ENCODE measurements at places on chromosomes 5 and 9.

DNA sequence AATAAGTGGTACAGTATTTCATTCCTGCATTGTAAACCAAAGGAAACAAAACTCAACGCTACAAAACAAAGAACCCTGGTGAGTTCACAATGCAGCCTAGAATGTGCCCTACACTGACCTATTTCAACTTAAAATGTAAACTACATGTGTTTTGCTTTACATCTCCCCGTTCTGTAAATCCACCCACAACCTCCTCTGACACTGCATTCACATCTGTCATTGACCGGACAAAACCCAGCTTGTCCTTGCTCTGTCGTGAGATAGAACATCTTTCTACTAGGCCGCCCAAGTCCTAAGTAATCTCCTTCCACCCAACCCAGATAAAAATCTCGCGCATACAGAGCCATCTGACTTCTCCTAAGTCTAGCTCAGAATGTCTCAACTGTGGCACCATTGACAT lies 6.1 kb upstream of the VLDLR start:
- DNase-seq, result no peak

GRCh38 chr5:98765815-98766214 lies 7.6 kb upstream of the RGMB start:
- no peak for DNase-seq

- no peak for DNase-seq
These were observed 15.6 kb upstream of the TMEM38B start for GRCh38 chr9:105678781-105679180.

DNA sequence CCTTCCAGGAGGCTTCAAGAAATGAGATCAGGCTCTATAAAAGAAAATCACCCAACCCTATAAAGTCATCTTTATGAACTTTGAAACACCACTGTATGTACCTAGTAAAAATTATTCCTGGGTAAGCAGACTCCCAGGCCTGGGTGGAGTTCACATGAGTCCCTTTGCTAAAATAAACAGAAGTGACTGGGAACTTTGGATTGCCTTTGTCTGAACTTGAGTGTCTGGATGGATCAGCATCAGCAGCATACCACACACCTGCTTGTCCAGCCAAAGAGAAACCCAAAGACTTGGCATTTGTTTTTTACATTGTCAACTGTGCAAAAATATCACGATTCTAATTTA lies 79.6 kb upstream of the CDKN2B start:
- DNase-seq, result no peak

- no peak for DNase-seq
These were observed 892.9 kb downstream of the NR2F1-AS1 start for GRCh38 chr5:92687821-92688722.

DNA sequence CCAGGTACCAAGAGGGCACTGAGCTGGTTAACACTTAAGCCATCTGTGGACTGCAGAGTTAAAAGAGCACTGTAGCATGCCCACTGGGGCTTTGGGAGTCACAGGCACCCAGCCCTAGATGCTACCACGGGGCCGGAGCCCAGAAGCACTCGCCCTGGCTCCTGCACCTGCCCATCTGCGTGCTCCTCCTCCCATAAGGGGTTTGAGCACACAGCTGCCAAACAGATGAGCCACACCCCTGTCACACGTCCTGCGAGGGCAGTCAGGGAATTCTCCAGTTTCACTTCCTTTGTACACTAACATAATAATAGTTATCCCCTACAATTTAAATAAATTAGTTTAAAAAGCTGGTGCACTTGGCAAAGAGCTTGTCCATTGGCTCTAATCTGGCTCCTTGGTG lies 4.5 kb upstream of the PCA3 start:
- peak; percentile 79 for DNase-seq

DNA sequence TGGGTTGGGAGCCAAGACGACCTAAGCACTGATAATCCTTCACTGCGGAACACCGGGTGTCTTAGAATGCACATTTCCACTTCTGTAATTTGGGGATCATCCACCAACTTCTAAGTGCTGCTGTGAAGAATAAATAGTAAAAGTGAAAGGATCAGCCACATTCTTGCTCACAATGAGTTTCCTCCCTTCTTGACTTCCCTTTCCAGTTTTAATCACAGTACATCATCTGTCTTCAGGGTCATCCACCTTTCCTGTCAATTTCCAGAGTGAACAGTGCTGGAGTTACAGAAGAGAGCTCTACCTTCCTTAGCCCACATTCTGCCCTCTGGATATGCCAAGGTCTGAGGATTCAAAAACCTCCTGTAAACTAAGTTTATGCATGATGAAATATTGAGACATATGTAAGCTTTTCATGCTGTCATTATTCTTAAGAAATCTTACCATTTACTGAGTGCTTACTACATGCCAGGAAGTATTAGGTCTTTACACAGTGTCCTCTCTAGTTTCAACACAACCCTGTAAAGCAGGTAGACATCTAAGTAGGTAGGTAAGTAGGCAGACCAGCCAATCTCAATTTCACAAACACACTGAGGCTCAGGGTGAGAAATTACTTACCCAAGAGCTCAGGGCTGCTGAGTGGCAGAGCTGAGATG lies 105.2 kb downstream of the CDK5RAP2 start:
- DNase-seq, result no peak

DNA sequence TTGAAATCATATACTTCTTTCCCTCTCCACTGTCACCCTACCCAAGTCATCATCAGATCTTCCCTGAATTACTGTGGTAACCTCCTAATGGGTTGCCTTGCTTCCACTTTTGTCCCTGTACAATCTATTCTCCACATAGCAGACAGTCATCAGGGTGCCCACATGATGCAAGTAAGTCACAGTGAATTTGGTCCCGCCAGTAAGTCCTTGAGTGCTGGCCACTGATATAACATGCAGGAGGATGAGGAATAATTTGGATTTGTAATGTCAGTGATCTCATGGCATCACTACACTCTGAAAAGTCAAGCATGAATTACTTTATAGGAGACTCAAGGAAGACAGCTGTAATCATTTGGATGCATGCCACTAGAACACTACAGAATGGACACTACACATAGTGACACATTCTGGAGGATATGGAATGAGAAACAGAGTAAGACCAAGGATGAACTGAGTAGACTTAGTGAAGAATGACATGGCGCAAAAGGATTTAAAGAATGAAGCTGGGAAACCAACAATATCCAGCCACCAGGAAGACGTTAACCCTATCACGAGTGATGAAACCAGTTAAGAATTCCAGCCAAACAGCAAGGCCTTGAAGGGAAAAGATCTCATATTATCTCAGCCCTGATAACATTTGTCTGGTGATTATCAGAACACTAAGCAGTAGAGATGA lies 28.6 kb downstream of the MARCHF3 start:
- DNase-seq, result no peak

- no peak for DNase-seq
These were observed 246.9 kb upstream of the GAS1 start for GRCh38 chr9:87193925-87194868.

DNA sequence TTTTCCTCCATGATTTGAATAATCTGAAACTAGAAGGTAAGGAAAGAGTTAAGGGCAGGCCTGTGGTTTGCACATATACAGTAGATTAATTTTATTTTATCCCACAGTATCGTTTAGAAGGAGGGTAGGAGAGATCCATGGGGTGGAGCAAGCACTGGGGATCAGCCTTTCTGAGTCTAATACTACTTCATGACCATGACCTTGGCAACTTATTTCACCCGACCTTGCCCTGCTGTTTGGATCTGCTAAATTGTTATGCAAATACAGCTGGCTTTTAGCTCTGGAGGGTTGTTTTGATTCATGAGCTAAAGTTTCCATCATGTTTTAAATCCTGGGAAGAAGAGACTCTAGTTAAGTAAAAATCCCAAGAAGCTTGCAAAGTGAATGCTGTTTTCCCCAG lies 864 bp upstream of the GRIN3A start:
- DNase-seq, result no peak

- DNase-seq, result no peak
These were observed 227.8 kb upstream of the MAP3K1 start for GRCh38 chr5:56587381-56588130.

GRCh38 chr5:171750311-171750788 lies 35.3 kb upstream of the SMIM23 start:
- no peak for DNase-seq

DNA sequence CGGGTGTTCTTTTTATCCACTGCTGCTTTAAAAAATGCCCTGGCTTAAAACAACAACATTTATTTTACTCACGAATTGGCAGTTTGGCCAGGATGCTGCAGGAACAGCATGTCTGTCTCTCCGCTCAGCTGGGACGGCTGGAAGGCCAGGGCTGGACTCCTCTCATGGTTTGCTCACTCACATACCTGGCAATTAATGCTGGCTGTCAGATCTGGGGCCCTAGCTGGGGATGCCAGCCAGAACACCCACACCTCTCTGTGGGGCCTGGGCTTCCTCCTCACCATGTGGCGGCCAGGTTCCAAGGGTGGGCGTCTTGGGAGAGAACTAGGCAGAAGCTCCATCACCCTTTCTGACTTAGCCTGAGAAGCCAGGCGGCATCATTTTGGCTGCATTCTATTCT lies 189.1 kb upstream of the IL12B start:
- DNase-seq, result no peak

DNA sequence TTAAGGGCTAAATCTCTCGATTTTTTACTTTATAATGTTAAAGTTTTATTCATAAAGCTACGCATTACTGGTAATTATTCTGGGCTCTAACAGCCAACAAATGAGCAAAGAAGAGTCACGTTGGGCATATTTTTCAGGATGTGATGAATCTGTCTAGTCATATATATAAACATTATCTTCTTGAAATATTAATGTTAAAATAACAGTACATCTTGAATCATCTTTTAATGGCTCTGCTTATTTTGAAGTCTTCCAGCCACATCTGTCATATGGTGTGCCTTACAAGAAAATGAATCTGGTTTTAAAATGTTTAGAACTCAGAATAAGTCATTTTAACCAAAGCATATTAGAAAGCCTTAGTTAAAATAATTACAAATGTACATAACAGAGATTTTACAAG lies 96.9 kb downstream of the CWC27 start:
- no peak for DNase-seq

GRCh38 chr9:14961372-14962068 lies 51.3 kb upstream of the FREM1 start:
- DNase-seq, result no peak

DNA sequence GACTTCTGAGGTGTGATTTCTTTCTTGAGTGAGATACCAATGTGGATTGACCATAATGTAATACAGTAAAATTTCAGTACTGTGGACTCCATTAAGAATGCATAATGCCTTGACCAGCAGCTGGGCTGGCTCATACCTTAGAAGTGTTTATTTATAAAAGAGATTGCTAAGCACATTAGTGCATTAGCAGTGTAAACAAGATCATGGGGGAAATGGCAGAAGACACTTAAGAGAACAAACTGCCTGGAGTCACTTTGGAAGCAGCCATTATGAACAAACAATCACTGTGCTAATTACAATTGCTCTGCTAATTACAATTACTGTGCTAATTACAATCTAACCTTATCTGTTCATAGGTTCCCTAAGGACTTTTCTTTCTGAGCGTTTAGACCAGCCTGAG lies 104.2 kb downstream of the TRIM32 start:
- no peak for DNase-seq

- DNase-seq, result no peak
These were observed 31.1 kb downstream of the TUT7 start for GRCh38 chr9:86322973-86323644.

DNA sequence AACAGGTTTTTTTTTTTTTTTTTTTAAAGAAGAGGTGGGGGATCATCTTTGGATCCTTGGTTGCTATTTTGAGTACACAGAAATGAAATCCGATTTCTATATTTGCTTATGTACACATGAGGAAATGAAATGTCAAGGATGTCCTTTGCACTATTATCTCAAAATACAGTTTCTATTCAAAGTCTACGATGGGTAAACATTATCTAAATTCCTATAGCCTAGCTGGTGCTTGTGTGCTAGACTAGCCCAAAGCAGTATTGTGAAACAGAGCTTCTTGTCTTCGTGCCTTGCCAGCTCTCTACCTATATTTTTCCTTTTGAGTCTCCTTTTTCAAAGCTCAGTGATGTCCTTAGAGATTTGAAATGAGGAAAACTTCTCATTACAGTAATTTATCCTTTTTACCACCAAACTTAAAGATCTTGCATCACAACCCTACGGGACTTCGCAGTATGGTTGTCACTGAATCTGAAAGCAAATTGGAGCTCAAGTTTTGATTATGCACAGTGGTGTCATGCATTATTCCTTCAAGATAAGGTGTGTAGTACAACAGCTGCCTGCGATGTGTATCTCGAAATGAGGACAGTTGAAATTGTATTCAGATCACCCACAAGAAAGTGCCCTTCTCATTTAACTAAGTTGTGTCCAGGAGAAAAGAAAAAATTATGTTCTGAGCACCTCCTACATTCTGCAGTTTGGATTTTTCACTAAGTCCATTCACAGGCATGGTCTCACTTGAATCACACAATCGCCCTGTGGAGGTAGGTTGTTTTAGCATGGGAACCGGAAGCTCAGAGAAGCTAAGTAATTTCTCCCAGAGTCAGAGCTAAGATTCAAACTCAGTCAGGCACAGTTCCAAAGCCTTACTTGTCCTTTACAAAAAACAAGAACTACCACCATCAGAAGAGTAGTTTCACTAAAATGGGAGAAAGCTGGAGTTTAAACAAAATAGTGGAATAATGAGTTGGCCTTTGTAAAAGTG lies 379.0 kb downstream of the GLIS3 start:
- DNase-seq, result no peak

GRCh38 chr9:136673088-136673974 lies 10.6 kb downstream of the EGFL7 start:
- no peak for DNase-seq

- peak; percentile 24 for DNase-seq
These were observed 3.5 kb downstream of the HEMGN start for GRCh38 chr9:97934321-97935115.

DNA sequence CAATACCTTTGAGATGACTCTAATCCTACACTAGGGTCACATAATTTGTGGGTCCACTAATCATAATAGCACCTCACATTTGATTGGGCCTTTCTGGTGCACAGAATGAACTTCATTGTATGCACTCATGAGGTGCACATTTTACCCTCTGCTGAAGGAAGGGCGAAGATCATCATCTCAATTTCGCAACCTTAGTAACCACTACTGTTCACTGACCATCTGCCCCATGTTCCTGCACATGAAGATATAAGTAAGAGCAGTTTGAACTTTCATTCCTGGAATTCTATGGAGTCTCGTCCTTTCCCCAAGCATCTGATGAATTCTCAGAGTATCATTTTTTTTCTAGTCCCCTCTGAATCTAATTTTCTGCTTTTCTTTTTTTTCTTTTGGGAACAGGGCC lies 21.2 kb downstream of the GAS1 start:
- no peak for DNase-seq

DNA sequence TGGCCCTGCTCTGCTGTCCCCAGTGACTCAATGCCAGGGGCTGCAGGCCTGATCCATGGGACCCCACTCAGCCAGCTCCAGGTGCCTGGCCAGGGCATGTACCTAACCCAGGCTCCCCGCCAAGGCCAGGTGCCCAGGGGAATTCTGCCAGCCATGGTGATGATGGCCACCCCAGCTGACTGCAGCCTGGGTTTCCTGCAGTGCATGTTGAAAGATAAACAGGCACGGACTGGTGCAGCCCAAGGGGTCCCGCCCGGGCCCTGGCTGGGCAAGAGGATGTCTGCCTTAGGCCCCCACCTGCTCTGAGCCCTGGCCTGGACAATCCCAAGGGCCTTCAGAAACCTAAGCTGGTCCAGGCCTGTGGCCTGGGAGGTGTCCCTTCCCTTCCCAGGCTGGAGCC lies 1.2 kb downstream of the ABCA2 start:
- DNase-seq, result peak; percentile 37

- no peak for DNase-seq
These were observed 254.7 kb downstream of the NR3C1 start for GRCh38 chr5:143148771-143149170.

GRCh38 chr9:13351778-13352386 lies 72.4 kb upstream of the MPDZ start:
- peak; percentile 38 for DNase-seq

- DNase-seq, result peak; percentile 52
These were observed 19.6 kb downstream of the ADAMTSL1 start for GRCh38 chr9:18493451-18493993.
